ENCODE measurements at places on chromosomes 1 and 21. TPM values are rescaled to one million over a fixed set of nuclear protein-coding genes. Genes with fewer than 3 reads are reported as not detected.
A peak's percentile ranks its signal among the peaks of the same experiment; 100 is the strongest.

The CD34 gene
- total RNA-seq, result 1.3 TPM

DNA sequence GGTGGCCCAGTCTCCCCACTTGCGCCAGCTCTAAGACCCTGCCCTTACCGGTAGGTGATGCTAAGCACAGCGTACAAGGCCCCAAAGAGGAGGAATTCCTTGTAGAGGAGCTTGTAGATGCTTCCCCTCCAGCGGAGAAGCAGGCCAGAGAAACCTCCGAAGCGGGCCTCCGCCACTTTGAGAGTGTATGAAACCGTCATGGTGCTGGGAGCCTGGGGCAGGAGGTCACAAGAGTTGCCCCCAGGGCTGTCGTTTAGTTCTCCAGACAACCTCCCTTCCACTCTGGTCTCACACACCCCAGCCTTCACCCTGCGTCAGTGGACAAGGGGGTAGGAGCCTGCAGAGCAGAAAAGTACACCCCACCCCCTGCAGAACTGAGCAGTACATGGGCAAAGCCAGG is 464 bp downstream of the BEST4 start:
- no peaks in the 10 kb centered on the region for H3K27me3 ChIP-seq

DNA sequence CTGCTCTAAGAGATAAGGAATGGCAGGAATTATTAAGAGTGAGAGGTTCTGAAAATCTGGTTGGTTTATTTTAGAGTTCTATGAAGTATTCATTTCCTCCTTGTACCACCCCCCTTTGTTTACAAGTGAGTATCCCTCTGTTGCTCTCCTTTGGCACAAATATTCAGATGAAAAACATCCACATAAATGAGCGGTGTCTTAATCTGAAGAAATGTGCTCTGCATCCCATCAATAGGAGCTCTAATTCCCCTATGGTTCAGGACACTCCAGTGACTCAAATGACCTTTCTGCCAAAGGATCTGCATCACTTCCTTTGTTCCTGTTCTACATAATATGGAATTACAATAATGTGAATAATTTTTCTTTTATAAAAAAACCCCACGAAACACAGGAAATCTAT is 16.6 kb downstream of the DDAH1 start:
- no peak overlapping the region for H3K4me3 ChIP-seq
- no peaks in the 10 kb centered on the region for H3K36me3 ChIP-seq

GRCh38 chr1:8083739-8084484 is 57.8 kb upstream of the ERRFI1 start:
- no peak overlapping the region for H3K4me3 ChIP-seq
- no peak overlapping the region for H3K27ac ChIP-seq
- DNase-seq, result no peak

DNA sequence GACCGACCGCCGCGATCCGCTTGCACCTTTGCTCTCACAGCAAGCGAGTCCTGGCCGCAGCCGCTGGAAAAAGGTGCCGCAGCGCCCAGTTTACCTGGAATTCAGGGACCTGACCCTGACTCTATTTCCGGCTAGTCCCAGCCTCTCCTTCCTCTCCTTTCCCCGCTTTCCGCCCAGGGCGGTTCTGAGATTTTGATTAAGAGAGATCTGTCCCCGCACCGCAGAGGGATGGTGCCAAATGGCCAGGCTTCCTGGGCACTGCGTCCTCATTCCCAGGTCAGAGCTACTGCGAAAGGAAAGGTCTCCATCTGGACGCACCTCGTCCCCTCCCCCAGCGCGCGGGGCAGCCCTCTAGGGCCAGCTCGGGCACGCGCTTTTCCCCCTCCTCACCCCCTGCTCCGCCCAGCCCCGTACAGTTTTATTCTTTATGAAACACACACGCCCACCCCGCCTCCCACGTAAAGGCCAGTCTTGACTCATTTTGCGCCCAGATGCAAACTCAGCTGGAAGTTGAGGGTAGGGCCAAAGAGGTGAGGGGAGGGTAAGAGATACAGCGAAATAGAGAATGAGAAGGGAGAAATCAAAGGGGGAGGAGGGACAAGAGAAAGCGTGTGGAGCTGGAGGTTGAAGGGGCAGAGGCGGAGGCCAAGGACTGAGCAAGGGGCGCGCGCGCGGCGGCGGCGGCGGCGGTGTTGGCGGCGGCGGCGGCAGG is 411.8 kb upstream of the ESRRG start:
- no peak for DNase-seq
- H3K27ac ChIP-seq, result peak overlapping the region; percentile 17
- H3K4me3 ChIP-seq, result peak overlapping the region; percentile 47

The C1orf226 gene
- 5.3 TPM for total RNA-seq

The ERICH3 gene
- not detected for total RNA-seq

GRCh38 chr1:1004780-1005697 is 5.1 kb upstream of the HES4 start:
- no peaks in the 10 kb centered on the region for H3K36me3 ChIP-seq
- H3K4me1 ChIP-seq, result peaks cover 55% of the 10 kb centered on the region
- DNase-seq, result no peak
- no peak overlapping the region for H3K4me3 ChIP-seq
- H3K27ac ChIP-seq, result no peak overlapping the region
